ENCODE measurements at places on chromosomes 5 and 9.

DNA sequence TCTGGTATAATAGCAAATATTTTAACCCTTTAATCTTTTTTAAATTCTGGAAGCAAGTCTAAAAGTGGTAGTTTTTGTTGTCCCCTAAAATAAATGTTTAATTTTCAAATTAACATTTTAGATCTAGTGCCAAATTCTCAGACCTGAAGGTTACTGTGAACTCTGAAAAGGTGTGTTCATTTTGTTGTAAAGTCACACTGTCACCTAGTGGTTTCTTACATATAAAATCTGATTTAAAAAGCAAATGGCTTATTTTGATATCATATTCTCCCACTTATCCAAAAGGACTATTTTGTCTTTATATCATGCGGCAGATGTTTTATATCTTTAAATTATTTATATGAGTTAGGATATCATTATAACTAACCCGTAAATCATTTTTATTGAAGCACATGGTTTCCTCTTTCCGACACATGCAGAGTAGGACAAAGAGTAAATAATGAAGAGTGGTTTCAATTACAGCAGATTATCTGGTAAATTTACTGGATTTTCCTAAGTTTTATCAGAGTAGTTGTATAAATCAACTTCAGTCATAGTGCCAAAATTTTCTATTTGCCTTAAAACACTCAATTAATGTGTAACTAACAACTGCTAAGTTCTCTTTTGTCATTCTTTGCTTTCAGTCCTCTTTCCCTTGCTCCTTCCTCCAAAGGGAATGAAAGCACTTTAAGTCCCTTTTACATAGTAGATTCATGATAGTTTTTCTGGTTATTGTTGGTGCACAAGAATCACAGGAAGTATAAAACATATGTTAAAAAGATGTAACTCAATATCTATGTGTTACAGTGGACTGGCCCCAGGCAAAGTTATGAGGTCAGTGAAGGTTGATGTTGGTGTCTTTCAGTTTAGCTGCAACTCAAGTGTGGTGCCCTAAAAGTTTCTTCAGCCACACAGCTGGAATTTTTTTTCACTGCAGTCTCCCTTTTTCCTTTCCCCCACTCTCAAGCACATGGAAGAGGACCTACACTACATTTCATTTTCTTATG lies 189.6 kb downstream of the COX7C start:
- DNase-seq: no peak

GRCh38 chr9:134644725-134645606 lies 3.4 kb downstream of the COL5A1 start:
- no peak for DNase-seq

GRCh38 chr9:127131871-127132270 lies 9.4 kb upstream of the ANGPTL2 start:
- no peak for DNase-seq

DNA sequence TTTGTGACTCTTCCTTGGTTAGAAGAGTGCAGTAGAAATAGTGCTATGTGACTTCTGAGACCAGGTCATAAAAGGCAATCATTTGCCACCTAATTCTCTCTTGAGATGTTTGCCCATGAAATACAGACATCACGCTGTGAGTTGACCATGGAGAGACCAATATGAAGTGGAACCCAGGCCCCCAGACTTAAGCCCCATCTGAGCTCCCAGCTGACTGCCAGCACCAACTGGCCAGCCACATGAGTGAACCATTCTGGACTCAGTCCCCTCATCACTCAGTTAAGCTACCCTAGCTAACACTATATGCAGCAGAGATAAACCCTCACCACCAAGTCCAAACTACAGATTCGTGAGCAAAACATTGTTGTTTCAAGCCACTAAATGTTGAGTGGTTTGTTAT lies 60.7 kb upstream of the NIPBL start:
- no peak for DNase-seq

DNA sequence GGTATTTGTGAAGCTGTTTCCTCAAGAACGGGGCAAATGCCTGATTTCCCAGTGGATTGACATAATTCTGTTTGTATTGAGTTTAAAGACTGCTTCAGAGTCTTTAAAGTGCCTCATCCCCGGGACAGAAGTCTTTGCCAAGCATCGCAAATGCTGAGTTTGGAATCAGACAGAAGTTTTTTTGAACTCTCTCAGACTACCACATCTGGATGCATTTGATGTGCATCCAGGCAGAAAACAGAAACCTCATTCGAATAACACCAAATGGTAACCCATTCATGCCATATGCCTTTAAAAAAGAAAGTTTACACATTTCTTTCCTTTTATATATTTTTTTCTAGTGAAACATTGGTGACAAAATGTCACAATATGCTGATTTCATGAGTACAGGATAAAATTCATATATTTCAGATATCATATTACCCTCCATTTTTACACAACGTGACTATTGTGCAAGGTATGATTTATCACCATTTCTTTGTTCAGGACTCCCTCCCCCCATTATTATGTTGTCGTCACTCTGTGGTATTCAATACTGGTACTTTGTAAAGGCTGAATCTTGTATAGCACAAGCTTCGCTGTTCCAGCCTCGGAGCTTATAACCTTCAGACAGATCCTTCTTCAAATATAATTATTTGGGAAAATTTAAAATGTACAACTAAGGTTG lies 91.1 kb downstream of the ZNF608 start:
- DNase-seq: no peak

GRCh38 chr9:123568691-123569688 lies 213.0 kb downstream of the CRB2 start:
- DNase-seq: no peak

DNA sequence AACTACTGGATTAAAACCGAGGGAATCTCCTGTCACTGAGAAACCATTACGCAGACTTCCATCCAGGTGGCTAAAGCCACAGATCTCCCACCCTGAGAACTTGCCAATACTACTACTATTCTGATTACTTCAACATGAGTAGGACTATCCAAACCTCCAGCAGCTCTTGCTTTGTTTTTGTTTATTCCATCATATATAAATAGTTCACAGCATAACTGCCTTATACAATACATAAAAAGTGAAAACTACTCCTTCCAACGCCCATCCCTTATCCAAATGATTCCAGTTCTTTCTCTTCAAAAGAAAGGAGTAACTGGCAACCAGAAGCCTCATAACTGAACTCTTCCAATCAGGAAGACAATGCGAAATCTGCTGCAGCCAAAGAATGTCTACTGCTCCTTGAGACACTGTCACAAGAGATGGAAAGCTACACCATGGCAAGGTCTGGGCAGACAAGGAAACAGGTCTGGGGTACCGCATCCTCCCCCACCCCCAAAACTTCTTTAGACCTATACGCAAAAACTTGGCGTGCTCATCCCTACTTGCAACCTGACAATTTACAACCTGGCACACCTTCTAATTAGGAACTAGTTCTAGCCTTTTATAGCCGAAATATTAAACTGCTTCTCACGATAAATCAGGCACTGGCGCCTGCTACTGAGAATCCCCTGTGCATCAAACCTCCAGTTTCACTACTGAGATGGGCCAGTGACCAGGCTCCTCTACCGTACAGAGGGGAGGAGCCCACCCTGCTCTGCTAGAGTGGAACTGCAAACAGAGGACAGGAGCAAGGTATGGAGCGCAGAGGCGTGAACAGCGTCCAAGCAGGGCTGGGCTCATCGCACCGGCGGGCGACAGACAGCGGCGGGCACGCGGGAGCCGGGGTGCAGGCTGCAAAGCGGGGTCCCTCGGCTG lies 986 bp downstream of the PLPP1 start:
- no peak for DNase-seq

DNA sequence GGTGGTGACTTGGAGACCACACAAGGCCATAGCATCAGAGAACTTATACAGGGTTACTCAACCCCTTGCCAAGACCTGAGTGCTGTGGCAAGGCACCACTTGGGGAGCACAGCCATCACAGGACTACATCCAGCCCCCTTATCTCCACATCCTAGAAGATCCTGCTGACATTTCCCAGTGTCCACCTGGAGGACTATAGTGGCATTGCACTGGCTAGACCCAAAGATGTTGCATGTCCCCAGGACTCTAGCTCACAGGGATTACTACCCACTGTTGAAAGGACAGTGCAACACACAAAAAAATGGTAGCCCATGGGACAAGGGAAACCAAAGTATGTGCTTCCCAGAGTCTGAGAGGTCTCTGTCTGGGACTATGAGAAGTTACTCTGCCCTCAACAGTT lies 411.1 kb upstream of the NUDT12 start:
- DNase-seq: no peak

DNA sequence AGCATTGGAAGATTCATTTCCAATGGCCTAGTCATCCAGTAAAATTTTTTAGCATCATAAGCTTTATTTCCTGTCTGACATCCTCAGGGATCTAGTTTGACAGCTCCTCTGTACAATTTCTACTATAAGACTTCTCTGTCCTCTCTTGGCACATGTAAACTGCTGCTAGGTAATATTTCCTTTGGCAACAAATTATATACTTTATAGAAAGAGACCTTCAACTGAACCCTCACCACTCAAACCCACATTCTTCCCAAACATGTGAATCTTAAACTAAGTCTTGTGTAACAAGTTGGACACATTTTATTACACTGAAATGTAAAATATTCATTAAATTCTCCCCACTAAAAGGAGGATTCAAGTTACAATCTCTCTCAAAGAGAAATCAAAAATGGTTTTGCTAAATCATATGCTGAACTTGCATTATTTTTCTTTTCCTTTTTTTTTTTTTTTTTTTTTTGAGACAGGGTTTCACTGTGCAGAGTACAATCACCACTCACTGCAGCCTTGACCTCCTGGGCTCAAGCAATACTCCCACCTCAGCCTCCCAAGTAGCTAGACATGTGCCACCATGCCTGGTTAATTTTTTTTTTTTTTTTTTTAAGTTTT lies 36.9 kb downstream of the SCAI start:
- no peak for DNase-seq

DNA sequence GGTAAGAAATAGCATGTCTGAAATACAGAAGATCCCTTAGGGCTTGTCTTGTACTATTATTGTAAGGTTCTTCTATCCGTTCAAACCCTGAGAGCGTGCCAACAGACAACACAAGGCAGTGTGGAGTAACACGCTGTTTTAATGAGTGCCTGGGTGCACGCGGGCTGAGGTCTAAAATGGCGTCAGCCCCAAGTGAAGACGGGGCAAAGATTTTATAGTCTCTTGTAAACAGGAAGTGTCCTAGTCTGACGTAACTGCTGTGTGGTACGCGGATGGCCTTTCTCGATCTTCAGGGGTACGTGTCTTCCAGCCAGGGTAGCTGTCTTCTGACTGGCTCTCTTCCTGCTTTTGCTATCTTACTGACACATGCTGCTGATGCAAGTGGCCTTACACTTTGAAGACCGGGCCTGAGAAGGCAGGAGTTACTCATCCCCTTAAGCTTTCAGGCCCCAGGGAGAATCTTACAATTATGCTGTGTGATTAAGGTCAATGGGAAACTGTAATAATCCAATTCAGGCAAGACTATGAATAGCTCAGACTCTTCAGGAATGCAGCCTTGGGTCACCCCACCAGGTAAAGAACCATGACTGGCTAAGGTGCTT lies 1812.0 kb upstream of the CDH9 start:
- DNase-seq: no peak

DNA sequence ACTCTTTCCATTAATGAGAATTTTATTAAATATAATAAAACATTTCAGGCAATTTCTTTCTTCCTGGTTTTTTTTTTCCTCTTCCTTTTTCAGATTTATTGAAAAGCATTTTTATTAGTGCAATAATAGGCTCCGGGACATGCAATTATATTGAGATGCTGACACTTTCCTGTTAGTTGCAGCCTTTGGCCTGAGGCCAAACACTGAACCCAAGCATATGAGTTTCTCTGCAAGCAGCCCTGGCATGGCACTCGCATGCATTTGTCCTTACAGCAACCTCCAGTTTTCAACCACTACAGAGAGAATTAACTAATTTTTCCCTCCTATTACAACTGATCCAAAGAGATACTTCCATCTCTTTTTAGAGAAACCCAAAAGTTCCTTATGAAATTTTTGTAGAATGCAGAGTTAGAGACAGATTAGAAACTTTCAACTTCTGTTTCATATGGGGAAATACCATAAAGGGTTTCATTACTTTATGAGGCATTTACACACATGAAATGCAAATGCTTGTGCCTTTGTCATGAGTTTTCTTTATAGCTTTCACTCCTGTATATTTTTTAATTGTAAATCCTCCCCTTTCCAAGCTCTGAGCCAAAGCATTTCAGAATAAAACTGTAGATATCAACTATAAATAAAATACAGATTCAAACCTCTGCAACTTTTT lies 183.0 kb downstream of the CETN3 start:
- no peak for DNase-seq

DNA sequence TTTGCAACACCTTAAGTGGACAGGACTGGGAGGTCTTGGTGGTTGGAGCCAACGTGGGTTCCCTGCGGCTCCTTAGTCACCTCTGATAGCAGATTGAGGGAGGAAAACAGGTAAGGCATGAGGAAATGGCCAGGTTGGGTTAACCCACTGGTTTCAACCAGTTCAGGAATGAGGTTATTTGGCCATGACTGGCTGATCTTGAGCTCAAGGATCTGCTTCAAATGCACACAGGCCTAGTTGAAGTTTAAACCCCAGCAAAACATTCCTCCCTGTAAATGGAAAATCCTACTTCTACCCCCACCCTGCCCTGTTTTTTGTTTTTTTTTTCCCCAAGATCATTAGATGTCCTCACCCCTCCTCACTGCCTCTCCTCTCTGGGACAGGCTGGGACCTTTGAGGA lies 3.2 kb upstream of the NUP214 start:
- no peak for DNase-seq

GRCh38 chr9:79672236-79672635 lies 100.5 kb downstream of the TLE4 start:
- DNase-seq: no peak

- DNase-seq: peak; percentile 21
These were observed 21.2 kb upstream of the MLANA start for GRCh38 chr9:5869315-5870019.

DNA sequence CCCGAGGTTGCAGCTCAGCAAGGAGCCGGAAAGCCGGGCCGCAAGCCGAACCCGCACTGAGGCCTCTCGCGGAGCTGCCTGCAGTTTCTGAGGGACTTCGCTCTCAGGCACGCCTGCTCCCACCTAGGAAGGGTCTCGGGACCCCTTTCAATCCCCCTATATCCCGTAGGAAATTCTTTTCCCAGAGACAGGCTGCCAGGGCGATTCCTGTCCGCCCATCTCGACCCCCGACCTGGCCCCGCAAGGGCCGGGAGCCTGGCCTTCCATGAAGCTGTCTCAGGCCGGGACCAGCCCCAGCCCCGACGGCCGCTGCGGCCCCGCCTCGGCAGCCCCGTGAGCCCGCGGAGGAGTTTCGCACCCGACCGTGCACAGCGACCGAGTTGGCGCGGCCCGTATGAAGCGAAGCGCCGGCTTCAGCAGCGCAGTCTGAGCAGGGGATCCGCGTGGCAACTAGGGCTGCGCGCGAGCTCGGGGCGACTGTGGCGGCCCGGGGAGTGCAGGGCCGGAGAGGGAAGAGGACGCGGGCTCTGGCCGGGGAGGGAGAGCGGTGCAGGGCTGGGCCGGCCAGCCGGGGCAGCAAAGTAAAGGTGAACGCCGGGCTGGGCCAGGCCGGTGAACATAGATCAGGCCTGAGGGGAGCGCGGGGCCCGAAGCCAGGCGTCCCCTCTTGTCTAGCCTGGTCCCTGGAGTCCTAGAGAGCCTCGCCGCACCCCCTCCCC lies 977 bp upstream of the PRDM12 start:
- no peak for DNase-seq
